CD4-positive, alpha-beta T cell treated with Interleukin-21 for 1 hour (primary cell): ENCODE measurements at places on chromosomes 11 and 22.

- no peak for DNase-seq
These were observed 10.8 kb downstream of the PPFIBP2 start for GRCh38 chr11:7524462-7525235.

DNA sequence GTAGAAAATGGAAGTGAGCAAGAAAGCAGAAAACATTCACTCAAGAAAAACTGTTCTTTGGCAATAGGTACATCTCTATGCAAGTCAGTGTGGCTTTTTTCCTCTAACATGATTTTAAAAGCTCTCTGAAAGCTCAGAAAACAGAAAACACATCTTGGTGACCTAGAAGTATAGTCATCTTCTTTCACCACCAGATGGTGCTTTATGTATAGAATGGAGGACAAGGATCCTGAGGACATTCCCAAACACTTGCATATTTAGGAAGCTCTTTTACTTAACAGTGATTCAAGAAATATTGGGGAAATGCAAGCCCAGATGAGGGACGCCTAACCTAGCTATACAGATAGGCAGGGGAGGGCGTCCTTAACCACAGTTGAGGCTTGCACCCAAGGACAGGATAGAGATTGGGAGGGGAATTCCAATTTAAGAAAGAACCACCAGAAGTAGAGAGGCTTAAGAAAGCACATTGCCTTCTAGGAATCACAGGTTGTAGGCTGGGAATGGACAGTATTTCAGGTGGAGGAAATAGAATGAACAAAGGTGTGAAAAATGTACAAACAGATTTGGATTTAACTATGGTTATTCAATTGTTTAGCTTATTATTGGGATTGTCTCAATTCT, 13.8 kb upstream of the CCDC81 start:
- DNase-seq: no peak

GRCh38 chr22:45645526-45646414, 25.9 kb upstream of the ATXN10 start:
- peak; percentile 74 for DNase-seq

DNA sequence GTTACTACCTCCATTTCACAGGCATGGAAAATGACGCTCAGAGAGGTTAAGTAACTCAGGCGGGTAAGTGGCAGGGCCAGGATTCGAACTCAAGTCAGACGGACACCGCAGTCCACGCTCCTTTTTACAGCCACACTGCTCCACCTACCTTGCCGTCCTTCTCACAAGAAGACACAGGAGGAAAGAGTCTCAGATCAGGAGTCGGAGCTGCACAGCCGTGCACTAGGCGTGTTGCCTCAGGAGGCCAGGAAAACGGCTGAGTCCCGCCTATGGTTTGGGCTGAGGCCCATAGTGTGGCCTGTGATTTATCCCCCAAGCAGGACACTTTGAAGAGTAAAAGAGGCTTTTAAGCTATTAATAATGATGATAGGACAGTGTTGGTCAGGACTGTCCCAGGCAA, 44.7 kb upstream of the CD5 start:
- DNase-seq: no peak

- no peak for DNase-seq
These were observed 21.6 kb upstream of the PEX26 start for GRCh38 chr22:18056161-18056666.

GRCh38 chr22:40541300-40541699, 95.2 kb downstream of the MRTFA start:
- DNase-seq: no peak

- DNase-seq: no peak
These were observed 5.4 kb downstream of the FREY1 start for GRCh38 chr11:45901626-45902025.

DNA sequence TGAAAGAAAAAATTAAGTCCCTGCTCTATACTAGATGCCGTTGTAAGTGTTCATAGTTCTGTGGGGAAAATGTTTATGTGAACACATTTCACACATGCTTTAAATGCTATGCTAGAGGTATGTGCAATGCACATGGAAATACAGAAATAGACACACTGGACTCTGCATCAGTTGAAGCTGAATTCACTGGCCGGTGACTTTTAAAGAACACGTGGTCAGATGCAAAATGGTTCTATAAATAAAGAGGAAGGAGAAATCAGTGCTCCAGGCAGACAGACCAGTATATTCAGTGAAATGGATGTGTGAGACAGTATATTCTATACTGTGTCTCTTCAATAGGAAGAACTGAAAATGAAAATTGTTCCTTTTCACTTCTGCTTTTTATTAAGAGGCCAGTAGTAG, 29.9 kb downstream of the TRPC6 start:
- no peak for DNase-seq

DNA sequence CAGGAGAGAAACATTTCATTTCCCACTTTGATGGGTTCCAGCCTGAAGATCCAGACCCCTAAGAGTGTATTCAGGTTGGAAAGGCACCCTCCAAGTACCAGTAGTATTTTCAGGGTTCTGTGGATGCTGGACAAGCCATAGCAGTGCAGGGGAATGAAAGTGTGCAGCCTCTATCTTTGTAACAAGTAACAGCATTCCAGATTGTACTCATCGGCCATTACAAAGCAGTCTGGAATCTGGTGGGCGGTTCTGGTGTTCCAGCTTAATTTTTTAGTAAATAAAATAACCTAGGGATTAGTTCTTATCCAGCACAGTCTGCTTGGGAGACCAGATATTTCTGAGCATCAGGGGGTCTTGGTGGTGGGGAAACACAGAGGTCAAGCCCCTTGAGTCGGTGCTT, 22.6 kb downstream of the APLNR start:
- DNase-seq: no peak

GRCh38 chr22:46004105-46004866, 27.3 kb upstream of the WNT7B start:
- DNase-seq: peak; percentile 39

- DNase-seq: no peak
These were observed 80.0 kb downstream of the BRD1 start for GRCh38 chr22:49747716-49748115.

DNA sequence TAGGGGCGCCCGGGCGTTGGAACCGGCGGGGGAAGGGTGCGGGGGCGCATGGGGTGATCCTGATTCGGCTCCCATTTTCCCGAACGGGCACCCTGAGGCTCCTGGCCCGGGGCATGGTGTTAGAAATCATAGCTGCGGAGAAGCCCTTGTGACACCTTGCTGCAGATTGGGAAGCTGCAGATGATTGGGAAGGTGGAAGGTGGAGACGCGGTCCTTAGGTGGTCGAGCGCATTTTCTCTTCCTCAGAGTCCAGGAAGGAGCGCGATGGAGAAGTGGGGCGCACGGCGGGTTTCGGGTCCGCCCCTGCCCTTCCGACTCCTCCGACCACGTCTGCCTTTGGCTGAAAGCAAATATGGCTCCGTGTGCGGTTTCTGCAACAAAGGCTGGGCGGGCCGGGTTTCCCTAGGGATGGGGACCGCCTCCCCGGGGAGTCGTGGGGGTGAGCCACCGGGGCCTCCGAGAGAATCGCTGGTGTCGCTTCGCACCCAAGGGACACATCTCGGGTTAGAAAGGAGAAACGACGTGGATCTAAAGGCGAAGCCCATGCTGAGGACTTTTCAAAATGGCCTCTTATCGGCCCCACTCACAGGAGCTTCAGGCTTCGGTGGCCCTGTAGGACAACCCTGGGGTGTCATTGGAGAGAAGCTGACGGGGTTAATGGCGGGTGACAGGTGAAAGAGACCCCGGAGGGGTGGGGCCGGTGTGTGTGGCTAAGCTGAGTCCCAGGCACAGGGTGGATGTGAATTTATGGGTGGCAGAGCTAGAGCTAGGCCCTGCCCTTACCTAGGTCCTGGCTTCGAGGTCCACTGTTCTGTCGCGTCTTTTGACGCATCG, 707 bp upstream of the FTH1 start:
- peak; percentile 46 for DNase-seq

DNA sequence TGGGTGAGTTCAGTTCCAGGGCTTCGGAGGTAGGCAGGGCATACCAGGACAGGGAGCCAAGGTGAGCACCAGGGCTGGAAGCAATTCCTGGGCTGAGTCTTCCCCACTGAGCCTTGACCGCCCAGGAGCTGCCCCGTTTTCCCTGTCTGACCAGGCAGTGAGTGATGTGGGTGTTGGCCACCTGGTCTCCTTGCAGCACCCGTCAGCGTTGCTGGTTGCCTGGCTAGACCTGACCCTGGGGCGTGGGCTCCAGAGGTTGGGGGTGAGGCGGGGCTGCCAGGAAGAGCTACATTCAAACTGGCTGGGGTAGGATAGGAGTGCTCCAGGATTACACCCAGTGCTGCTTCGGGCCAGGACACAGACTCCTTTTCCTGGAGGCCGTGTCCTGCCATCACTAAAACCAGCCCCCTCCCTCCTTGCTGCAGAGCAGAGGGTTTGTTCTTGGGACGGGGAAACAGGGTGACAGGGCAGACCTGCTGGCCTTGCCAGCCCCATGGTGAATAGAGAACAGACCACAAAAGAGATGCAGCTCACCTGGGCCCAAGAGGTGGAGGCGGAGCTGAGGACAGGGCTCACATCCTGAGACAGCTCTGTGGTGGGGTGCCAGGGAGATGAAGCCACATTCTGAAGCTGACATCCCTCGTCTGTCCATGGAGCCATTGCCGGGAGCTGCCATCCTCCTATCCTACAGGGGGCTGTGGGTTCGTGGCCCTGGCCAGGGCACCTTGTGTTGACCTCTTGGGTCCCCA, 14.2 kb downstream of the INCENP start:
- DNase-seq: no peak

DNA sequence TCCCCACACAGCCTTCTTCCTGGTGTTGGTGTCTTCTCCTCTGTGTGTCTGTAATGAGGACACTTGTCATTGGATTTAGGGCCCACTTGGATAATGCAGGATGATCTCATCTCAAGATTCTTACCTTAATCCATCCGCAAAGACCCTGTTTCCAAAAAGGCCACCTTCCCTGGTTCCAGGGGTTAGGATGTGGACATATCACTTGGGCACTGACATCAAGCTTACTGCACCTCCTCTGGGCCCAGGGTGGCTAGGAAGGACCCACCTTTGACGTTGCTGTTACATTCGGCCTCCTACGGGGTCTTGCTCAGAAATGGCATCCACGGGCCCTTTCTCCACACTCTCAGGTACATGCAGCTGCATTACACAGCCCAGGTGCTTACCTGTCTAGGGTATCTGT, 535.9 kb downstream of the BRD1 start:
- no peak for DNase-seq

DNA sequence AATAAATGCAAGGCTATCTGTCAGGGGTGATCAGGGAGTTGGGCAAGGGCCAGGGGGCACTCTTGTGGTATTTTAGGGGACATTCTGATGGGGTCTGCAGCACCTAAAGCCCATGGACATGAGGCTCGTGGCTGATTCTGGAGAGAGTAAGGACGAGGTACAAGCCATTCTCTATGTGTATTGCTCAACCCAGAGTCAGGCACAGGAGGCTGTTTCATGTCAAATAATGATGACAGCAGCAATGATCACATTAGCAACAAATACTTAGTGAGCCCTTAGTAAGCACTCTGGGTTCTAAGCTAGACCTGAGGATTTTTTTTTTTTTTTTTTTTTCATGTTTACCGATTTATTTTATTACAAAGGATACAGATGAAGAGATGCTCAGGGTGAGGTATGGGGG, 83.5 kb upstream of the THY1 start:
- no peak for DNase-seq

DNA sequence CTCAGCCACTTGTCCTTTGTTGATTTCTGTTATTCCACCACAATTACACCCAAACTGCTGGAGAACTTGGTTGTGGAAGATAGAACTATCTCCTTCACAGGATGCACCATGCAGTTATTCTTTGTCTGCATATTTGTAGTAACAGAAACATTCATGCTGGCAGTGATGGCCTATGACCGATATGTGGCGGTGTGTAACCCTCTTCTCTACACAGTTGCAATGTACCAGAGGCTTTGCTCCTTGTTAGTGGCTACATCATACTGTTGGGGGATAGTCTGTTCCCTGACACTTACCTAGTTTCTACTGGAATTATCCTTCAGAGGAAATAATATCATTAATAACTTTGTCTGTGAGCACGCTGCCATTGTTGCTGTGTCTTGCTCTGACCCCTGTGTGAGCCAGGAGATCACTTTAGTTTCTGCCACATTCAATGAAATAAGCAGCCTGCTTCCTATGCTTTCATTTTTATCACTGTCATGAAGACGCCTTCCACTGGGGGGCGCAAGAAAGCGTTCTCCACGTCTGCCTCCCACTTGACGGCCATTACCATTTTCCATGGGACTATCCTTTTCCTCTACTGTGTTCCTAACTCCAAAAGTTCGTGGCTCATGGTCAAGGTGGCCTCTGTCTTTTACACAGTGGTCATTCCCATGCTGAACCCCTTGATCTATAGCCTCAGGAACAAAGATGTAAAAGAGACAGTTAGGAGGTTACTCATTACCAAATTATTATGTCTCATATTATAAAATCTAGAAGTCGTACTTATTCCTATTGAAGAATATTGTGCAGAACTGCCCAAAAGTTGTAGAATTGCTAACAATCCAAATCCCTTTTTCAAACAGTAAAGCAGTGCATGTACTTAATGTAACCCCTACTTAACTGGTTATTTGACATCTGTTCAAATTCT, 53.2 kb downstream of the OR4C6 start:
- no peak for DNase-seq

- DNase-seq: peak; percentile 70
These were observed at the start of gene KMT5B for GRCh38 chr11:68213135-68213515. Gene KMT5B, minus strand, starts transcription at chr11:68213296. Its CDS starts 23,220 bp downstream, at chr11:68190076.

- no peak for DNase-seq
These were observed 5.6 kb downstream of the ALX4 start for GRCh38 chr11:44304091-44305025.

DNA sequence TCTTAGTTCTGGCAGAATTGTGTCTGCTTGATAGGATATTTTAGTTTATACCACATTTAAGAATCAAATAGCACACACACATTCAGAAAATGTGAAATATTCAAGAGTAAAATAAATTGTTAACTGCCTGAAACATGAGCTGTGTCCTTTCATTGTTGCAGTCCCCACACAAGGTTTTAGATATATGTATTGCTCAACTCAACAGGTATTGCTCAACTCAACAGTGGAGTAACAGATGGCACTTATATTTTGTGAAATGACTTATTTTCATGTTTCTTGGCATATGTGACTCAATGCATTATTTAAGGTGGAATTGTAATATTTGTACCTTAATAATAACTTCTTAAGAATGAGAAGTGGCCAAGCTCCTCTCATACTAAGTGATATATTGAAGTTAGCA, 760.3 kb downstream of the CNTN5 start:
- DNase-seq: no peak

DNA sequence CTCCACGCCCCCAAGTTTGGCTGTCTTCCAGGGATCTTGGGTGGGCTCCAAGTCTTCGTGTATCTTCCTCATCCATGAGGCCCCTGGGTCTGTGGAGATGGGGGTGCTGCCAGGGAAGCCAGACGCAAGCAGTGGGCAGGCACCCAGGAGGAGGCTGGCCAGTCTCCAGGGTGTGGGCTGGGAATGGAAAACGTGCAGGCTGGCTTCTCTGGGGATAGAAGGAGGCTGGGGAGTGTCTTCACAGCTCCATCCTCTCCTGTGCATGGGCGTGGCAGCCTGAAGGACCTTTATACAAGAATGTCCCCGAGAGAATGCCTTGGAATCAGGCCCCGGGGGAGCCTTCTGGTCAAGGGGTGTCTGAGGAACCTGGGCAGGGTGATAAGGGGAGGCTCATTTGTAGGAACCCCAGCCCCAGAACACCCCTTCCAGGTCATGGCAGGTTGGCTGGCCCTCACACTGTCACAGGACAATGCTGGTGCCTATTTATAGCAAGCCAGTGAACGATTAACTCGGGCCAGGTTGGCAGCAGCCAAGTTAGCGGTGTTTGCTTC, 14.0 kb downstream of the SGSM1 start:
- DNase-seq: no peak
